Activated CD4-positive, alpha-beta T cell treated with anti-CD3 and anti-CD28 coated beads for 1 hour (primary cell): ENCODE measurements at places on chromosomes 12 and 14.

GRCh38 chr14:102591372-102591943 lies 991 bp upstream of the RCOR1 start:
- DNase-seq, result no peak

DNA sequence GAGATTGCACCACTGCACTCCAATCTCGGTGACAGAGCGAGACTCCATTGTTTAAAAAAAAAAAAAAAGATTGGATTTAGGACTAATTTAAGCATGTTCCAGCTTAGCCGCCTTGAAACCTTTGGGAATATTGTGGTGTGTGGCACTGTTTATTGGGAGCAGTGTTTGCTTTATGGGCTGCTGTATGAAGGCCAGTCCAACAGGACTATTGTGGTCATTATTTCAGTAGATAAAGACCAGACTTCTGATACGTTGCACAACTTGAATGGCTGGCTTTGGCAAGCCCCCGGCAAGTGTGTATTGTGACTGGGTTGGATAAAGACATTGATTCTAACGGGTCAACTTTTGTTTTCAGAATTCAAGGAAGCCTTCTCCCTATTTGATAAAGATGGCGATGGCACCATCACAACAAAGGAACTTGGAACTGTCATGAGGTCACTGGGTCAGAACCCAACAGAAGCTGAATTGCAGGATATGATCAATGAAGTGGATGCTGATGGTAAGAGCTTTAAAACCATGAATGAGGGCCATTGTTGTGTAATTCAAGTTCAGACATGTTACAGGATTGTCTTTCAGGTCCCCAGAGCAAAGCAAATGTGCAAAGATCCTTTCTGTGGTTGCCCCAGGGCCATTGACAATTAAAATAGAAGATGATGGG lies 4.2 kb downstream of the CALM1 start:
- DNase-seq, result no peak

DNA sequence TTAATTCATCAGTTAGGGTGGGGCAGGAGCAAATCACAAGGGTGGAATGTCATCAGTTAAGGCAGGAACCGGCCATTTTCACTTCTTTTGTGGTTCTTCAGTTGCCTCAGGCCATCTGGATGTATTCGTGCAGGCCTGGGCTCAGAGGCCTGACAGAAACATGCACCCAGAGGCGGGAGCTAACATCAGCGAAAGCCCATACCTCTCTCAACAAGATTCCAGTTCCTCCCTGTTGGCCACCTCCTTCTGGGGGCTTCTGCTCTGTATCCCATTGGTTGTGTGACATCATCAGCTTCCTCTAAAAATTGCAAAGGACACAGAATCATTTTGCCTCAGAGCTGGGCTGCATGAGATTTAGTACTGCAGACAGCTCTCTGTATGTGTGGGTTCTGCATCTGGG lies 134.3 kb downstream of the ZNF664 start:
- DNase-seq, result no peak

DNA sequence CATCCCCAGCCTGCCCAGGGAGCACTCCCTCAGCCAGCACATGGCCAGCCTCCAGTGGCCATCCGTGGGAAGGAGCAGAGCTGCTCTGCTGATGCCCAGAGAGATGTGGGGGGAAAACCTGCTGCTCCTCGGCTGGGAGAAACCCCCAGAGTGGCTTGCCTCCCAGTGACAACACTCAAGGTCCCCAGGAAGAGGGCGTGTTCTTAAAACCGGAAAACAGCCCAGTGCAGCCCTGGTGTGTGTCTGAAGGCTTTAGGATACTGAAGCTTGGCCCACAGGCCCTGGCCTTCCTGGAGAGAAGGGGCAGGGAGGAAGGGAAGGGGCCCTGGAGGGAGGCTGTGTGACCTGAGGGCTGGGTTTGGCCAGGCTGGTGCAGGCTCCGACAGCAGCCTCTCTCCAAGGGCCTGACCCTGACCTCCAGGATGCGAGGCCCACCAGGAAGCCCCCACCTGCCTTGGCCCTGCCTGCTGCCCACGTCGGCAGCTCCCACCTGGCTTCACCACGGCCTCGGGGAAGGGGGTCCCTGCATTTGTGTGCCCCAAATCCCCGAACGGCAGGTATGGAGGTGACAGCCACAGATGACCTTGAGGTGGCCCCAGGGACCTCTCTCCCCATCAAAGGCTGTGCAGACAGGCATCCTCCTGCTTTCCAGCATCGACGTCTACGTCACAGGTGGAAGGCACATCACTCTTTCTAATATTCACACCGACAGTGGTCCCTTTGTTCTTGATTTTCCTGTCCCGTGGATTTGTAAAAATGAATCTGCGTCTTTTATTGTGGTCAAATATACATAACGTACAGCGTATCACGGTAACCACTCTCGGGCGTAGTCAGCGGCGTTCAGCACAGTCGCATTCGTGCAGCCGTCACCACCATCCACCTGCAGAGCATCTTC lies 190.0 kb upstream of the C14orf180 start:
- no peak for DNase-seq

- DNase-seq, result no peak
Measured at GRCh38 chr14:52048641-52049204, 20.1 kb downstream of the NID2 start.

GRCh38 chr12:85836197-85837090 lies at the start of gene RASSF9:
Gene RASSF9 (minus strand): TSS chr12:85836409. CDS start chr12:85836201, 208 bp downstream.
- no peak for DNase-seq

- no peak for DNase-seq
Measured at GRCh38 chr12:3647504-3647903, 105.4 kb downstream of the CRACR2A start.

DNA sequence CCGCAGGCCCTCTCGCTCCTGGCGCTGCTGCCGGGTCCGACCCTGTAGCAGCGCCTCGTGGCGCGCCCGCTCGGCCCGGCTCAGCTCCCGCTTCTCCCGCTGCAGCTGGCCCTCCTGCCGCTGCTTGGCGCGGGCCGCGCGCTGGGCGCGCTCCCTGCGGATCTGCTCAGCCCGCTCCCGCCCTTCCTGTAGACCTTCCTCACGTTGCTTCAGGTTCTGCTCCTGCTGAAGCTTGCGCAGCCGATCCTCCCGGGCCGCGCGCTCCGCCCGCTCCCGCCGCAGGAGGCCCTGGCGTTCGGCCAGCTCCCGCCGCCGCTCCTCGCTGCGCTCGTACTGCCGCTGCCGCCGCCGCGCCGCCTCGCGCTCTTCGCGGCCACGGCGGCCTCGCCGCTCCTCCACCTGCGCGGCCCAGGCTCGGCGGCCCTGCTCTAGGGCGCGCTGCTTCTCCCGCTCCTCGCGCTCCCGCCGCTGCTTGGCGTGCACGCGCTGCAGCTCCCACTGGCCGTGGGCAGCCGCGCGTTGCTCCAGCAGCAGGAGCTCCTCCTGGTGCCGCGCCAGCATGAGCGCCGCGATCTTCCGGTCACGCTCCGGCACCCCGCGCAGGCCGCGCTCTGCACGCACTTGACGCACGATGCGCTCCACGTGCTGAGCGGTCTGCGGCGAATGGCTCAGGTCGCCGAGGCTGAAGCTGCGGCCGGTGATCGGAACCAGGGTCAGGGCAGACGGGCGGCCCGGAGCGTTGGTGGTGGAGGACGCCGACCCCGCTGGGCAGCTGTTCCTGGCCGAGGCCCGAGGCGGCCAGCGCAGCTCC lies 2.4 kb downstream of the CCDC177 start:
- no peak for DNase-seq

DNA sequence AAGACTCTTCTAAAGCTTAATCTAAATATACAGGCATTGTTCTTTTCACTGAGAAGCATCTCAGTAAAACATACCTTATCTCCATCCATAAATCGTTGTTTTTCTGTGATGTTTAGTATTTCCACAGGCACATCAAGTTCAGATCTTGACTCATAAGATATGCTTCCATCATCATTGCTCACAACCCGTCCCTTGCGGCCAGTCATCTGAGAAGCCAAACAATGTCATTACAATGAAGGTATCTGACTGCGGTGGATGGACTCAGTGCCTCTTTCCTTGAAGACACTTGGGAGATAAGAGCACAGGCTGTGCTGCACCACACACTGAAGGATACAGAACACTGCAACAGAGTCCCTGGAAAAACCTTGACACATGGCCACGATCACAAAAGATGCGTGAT lies 44.8 kb downstream of the SBNO1 start:
- DNase-seq, result no peak

GRCh38 chr12:119809023-119809422 lies 68.1 kb downstream of the CIT start:
- no peak for DNase-seq

DNA sequence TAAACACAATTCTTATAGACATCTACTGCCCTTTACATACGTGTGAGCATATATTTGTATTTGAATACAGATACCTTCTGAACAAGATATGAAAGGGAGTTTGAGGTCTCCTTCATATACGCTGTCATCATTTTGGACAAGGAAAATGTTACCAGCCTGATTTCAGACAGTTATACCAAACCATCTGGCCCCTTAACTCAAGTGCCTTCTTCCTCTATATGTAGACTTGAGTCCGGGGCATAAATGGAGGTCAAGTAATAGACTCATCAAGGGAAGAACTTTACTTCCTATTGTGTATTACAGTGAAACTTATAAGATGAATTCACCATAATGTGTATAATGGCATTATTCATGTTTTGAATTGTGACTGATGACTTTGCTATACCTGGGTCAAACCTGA lies 52.2 kb downstream of the FAR2 start:
- DNase-seq, result no peak

GRCh38 chr14:92317511-92317910 lies 5.5 kb upstream of the SLC24A4 start:
- no peak for DNase-seq

GRCh38 chr14:105203057-105203531 lies 22.0 kb upstream of the NUDT14 start:
- peak; percentile 42 for DNase-seq

- no peak for DNase-seq
Measured at GRCh38 chr14:99382781-99383471, 97.7 kb downstream of the SETD3 start.

DNA sequence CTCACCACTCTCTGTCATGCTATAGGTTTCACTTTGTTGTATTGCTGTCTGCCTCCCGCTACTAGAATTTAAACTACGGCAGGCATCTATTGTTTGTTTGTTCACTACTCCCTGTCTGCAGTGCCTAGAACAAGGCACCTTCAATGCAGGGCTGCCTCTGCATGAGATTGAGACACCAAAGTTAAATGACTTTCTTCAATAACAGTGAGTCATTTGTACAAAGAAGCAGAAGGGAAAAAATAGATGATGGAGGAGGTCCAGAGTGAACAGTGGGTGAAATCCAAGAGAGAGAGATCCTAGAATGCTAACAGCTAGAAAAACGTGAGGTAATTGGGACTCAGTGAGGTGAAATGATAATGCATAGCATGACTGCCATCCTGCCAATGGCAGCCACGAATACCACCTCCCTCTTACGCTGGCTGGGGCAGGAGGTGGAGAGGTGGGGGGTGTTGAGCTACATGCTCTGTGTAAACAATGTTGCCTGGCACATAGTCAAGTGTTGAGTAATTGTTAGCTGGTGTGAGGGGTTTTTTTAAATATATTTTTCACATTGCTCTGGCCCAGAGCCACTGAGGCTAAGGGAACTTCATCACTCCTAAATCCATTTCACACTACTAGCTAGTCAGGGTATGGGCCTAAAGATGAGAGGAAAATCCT lies 367.6 kb downstream of the RPS29 start:
- no peak for DNase-seq

- DNase-seq, result no peak
Measured at GRCh38 chr14:24069411-24069735, 2.0 kb upstream of the CPNE6 start.

- DNase-seq, result no peak
Measured at GRCh38 chr12:10974965-10975364, 11.7 kb downstream of the TAS2R50 start.

DNA sequence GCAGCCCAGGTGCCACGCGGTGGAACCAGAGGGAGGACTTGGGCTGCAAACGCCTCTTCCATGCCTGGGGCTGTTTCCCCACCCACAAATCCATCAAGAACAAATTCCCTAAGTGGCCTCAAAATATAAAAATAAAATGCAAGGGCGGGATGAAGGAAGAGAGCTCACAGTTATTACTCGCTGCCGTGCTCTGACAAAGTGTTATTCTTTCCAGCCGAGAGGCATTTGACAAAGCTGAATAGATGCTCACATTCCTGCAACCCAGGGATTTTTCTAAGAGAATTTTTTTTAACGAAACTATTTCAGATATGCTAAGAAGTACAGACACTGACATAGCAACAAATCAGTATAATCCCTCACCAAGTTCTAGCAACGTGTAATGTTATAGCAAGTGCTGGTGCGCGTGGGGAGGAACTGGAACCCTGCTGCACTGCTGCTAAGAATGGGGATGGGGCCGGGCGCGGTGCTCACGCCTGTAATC lies 70.7 kb downstream of the SCARB1 start:
- no peak for DNase-seq

GRCh38 chr12:32051511-32052211 lies 55.0 kb upstream of the BICD1 start:
- no peak for DNase-seq

GRCh38 chr14:55589171-55589570 lies 9.2 kb downstream of the KTN1 start:
- no peak for DNase-seq

DNA sequence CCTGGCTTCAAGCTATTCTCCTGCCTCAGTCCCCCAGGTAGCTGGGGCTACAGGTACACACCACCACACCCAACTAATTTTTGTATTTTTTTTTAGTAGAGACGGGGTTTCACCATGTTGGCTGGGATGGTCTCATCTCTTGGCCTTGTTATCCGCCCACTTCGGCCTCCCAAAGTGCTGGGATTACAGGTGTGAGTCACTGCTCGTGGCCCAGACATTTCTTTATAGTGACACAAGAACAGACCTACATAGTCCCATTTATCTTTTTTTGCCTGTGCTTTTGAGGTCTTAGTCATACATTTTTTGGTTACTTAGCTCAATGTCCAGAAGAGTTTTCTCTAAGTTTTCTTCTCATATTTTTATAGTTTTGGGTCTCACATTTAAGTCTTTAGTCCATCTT lies 247.4 kb downstream of the SYT10 start:
- DNase-seq, result no peak

DNA sequence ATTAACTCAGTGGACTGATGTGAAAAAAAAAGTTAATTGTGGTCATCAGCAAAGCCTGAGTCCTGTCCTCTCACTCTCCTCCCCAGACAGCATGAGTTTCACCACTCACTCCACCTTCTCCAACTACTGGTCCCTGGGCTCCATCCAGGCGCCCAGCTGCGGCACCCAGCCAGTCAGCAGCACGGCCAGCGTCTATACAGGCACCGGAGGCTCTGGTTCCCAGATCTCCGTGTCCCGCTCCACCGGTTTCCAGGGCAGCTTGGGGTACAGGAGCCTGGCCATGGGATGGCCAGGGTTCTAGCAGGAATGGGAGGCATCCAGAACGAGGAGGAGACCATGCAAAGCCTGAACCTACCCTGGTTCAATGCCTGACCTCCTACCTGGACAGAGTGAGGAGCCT lies 6.0 kb downstream of the MED6 start:
- no peak for DNase-seq
